ENCODE measurements at places on chromosomes 6 and 20. TPM values are rescaled to one million over a fixed set of nuclear protein-coding genes. Genes with fewer than 3 reads are reported as not detected.

GRCh38 chr6:81795890-81796289 lies 43.4 kb upstream of the TENT5A start:
- H3K27ac ChIP-seq: no peak overlapping the region
- no peaks in the 10 kb centered on the region for H3K27me3 ChIP-seq
- H3K4me1 ChIP-seq: no peaks in the 10 kb centered on the region

DNA sequence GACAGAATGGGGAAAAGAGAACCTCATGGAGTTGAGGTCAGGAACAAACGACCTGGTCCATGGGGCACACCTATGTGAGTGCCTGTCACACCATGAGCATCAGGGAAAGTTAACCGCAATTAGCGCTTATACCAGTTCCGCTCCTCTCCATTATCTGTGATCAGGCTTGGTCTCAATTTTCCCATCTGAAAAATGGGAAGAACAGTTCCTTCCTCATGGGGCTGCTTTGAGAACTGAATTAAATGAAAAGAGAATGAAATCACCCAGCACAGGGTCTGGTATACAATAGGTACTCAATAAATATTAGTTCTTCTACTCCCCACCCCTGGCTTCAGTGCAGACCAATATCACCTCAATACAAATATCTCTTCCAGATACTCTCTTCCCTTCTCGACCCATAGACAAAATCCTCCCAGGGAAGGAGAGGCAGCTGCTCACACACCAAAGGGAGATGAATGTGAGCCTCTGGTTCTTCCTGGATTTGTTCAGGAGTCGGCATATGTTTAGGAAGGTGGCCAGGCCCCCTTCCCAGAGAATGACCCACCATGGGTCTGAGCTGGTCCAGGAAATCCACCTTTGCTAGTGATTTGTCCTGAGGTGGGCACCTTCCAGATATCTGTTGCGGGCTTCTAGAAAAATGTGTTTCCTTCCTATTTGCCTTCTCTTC lies 2.4 kb upstream of the PTGIS start:
- H3K27me3 ChIP-seq: peaks cover 5% of the 10 kb centered on the region
- peaks cover 64% of the 10 kb centered on the region for H3K4me1 ChIP-seq
- no peak overlapping the region for H3K4me3 ChIP-seq

DNA sequence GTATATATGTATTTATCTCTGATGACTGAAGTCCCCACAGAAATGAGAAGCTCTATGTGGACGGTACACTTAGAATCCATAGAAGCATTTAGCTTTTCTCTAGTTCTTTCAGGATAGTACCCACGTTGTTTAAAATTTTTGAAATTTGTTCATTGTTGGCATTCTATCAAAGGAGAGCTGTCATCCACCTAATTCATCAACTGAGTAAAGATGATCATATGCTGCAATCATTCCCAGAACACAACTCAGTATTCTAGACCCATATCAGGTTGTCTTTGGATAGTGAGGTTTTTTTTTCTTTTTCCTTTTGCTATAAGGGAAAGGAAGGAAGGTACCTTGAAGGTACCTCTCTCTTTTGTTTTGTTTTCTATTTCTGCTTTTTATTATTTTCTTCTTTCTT lies 9.3 kb downstream of the SERAC1 start:
- no peak overlapping the region for H3K4me3 ChIP-seq
- H3K4me1 ChIP-seq: no peaks in the 10 kb centered on the region
- DNase-seq: no peak
- no peaks in the 10 kb centered on the region for H3K27me3 ChIP-seq
- no peaks in the 10 kb centered on the region for H3K36me3 ChIP-seq
- H3K27ac ChIP-seq: no peak overlapping the region

DNA sequence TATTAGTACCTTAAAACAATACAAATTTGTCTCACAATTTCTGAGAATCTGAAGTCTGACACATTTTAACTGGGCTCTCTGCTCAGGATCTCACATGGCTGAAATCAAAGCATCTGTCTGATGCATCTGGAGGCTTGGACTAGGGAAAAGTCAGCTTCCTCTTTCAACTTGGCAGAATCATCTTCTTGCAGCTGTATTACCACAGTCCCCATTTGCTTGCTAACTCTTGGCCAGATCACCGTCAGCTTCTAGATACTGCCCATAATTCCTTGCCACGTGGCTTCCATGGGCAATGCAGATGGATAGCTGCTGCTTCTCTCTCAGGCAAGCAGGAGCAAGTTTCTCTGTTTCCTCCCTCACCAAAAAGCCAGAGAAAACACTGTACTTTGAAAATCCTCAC lies 1106.4 kb upstream of the CITED2 start:
- H3K36me3 ChIP-seq: no peaks in the 10 kb centered on the region
- DNase-seq: peak; percentile 93
- H3K4me3 ChIP-seq: no peak overlapping the region
- H3K27me3 ChIP-seq: no peaks in the 10 kb centered on the region
- H3K4me1 ChIP-seq: no peaks in the 10 kb centered on the region
- H3K27ac ChIP-seq: peak overlapping the region; percentile 47

DNA sequence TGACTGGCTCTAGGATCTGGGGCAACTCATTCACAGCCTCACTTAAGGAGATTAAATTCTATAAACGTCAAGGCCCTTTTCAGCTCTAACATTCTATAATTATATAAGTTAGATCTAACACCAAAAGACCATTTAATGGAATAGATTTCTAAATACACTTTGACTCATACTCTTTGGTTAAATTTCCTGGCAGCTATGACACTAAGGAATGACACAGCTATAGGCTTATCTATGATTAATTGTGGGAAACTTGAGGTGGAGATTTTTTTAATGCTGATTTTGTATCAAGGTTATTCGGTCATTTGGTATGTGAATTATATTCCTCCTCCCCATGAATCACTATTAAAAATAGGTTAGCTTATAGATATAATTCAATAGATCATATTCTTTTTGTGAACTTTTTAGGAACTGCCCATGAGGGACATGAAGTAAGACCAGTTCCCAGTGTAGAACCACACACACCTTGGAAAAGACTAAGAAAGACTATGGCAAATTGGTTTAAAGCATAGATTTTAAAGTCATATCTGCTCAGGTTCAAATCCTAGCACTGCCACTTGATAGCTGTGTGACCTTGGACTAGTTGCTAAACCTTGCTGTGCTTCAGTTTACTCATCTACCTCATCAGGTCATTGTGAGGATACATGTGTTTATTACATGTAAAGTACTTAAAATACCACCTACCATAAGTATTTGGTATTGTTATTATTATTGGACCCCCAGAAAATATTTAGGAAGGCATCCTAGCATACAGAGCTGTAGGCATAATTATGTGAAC lies 116.0 kb downstream of the CRYBG1 start:
- no peaks in the 10 kb centered on the region for H3K4me1 ChIP-seq
- H3K27me3 ChIP-seq: no peaks in the 10 kb centered on the region
- DNase-seq: no peak
- no peaks in the 10 kb centered on the region for H3K36me3 ChIP-seq
- no peak overlapping the region for H3K4me3 ChIP-seq
- H3K27ac ChIP-seq: no peak overlapping the region

DNA sequence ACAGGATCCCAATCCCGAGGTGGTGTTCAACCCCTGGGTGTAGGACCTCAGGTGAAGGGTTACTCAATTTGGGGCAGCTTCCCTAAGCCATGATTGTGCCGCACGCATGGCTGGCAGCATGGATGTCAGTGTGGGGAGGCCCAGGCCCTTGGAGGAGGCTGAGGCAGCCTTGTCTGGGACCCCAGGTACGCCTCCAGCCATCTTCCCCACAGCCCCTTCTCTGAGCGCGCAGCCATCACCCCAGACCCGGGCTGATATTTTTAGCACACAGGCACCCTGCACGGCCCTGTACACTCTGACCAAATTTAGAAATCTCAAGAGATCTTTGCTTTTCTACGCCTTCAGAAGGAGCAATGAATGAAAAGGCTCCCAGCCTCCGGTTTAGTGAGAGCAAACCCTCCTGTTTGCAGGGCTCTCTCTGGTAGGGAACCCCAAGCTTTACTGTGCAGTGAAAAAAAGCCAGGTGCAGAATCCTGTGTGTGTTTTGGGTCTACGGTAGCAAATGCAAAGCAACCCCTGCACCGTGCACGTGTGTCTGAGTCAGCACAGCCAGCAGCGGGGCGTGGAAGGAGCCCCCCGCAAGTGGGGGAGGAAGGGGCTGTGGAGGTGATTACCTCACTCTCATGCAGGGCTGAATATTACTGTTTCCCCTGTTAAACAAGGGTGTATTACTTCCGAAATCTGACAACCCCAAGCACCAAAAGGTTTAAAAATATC lies 44.3 kb downstream of the CTCFL start:
- no peaks in the 10 kb centered on the region for H3K36me3 ChIP-seq
- H3K27me3 ChIP-seq: peaks cover 4% of the 10 kb centered on the region
- no peak overlapping the region for H3K4me3 ChIP-seq
- peaks cover 11% of the 10 kb centered on the region for H3K4me1 ChIP-seq
- no peak overlapping the region for H3K27ac ChIP-seq

- no peak overlapping the region for H3K27ac ChIP-seq
- no peak overlapping the region for H3K4me3 ChIP-seq
- DNase-seq: no peak
- no peaks in the 10 kb centered on the region for H3K4me1 ChIP-seq
- H3K27me3 ChIP-seq: no peaks in the 10 kb centered on the region
Measured at GRCh38 chr6:129599467-129599866, 110.5 kb downstream of the ARHGAP18 start.

DNA sequence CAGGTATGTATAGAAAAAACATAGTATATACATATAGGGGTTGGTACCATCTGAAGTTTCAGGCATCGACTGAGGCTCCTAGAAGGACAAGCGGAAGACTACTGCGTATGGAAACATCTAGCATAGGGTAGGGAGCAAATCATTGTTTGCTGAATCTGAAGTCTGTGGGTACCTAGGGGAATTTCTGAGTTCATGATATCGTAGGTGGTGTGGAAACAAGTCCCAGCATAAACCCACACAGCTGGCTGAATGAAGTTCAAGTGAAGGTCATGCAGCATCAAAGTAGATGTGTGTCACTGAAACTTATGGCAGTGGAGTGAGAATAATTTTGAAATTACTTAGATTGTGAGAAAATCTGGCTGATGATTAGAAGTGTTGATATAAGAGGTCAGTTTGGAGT lies 39.4 kb downstream of the MAP7 start:
- no peak for DNase-seq
- H3K27me3 ChIP-seq: no peaks in the 10 kb centered on the region
- H3K4me1 ChIP-seq: no peaks in the 10 kb centered on the region

GRCh38 chr20:53960579-53961272 lies 109.7 kb downstream of the BCAS1 start:
- H3K4me1 ChIP-seq: peaks cover 6% of the 10 kb centered on the region
- DNase-seq: peak; percentile 25
- no peaks in the 10 kb centered on the region for H3K36me3 ChIP-seq
- H3K27me3 ChIP-seq: no peaks in the 10 kb centered on the region
- no peak overlapping the region for H3K4me3 ChIP-seq

GRCh38 chr20:17533396-17533795 lies 2.2 kb upstream of the BFSP1 start:
- peaks cover 10% of the 10 kb centered on the region for H3K4me1 ChIP-seq
- no peaks in the 10 kb centered on the region for H3K36me3 ChIP-seq
- no peak overlapping the region for H3K4me3 ChIP-seq
- no peak overlapping the region for H3K27ac ChIP-seq

DNA sequence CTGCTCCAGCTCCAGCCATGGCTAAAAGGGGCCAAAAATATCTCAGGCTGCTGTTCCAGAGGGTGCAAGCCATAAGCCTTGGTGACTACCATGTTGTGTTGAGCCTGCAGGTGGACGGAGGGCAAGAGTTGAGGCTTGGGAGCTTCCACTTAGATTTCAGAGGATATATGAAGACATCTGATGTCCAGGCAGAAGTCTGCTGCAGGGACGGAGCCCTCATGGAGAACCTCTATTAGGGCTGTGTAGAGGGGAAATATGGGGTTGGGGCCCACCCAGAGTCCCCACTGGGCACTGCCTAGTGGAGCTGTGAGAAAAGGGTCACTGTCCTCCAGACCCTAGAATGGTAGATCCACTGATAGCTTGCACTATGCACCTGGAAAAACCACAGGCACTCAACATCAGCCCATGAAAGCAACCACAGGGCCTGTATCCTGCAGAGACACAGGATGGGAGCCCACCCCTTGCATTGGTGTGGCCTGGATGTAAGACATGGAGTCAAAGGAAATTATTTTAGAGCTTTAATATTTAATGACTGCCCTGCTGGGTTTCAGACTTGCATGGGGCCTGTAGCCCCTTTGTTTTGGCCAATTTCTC lies 70.5 kb downstream of the NINL start:
- no peak for DNase-seq
- no peaks in the 10 kb centered on the region for H3K4me1 ChIP-seq
- H3K36me3 ChIP-seq: peaks cover 57% of the 10 kb centered on the region
- no peaks in the 10 kb centered on the region for H3K27me3 ChIP-seq

DNA sequence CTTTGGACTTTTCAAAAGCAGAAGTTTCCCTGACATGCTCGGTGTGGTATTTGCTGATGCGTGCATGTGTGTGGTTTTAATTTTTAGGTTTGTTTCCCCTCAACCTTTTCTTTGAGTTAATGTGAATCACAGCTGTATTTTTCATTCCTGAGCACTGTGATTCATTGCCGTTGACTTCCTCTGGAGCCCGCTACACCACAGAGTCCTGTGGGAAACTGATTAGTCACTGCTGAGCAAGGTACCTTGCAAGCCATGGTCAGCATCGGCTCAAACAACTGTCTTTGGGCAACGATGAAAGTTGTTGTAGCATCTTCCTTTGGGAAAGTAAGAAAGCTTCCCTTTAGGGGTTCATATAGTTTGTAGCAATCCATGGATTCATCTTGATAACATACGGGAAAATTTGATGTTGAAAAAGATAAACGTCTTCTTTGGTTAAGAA lies 57.5 kb downstream of the RIN2 start:
- H3K27ac ChIP-seq: peak overlapping the region; percentile 26
- peaks cover 6% of the 10 kb centered on the region for H3K36me3 ChIP-seq
- peaks cover 9% of the 10 kb centered on the region for H3K4me1 ChIP-seq
- H3K4me3 ChIP-seq: no peak overlapping the region

DNA sequence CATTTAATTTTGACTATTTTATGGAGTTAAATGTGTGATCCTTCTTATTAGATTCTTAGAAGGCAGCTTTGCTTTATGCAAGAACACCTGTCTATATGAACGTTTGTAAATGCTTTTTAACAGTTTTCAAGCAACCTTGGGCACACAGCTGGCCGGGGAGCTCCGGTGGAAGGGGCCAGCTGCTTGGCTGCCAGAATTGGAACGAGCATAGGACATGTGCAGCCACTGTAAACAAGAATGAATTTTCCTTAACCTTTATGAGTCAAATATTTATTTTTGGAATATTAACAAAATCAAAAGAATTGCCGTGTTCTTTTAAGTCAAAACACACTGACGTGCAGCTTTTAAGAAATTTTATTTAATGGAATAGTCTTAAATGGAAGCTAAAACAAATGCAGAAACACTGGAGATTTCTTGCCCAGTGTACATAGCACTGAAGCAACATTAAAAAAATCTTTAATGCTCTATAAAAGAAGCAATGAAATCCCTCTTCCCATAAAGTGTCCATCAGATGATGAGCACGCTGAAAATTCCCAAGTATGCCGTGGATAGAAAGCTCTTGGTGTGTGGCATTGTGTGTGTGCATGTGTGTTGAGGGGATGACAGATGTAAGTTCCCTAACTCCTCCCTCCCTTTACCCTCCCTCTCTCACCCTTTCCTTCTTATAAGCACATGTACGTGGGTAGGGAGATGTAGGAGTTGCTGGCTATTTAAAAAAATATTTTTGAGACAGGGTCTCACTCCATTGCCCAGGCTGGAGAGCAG lies 208.9 kb upstream of the EXOC2 start:
- H3K27ac ChIP-seq: no peak overlapping the region
- peaks cover 2% of the 10 kb centered on the region for H3K27me3 ChIP-seq
- no peak overlapping the region for H3K4me3 ChIP-seq
- peaks cover 7% of the 10 kb centered on the region for H3K4me1 ChIP-seq
- H3K36me3 ChIP-seq: no peaks in the 10 kb centered on the region

The SAPCD1 gene
- 2.9 TPM for polyA plus RNA-seq

The CCN5 gene
- polyA plus RNA-seq: 0.11 TPM

The TMEM170B gene
- polyA plus RNA-seq: 5.4 TPM

The ANGPT4 gene
- polyA plus RNA-seq: not detected

The TXNDC5 gene
- 113 TPM for polyA plus RNA-seq

The C6orf58 gene
- polyA plus RNA-seq: 0.65 TPM

The TPBG gene
- polyA plus RNA-seq: 11.5 TPM

The BANF2 gene
- not detected for polyA plus RNA-seq
